CD4-positive, CD25-positive, alpha-beta regulatory T cell (primary cell): ENCODE measurements at places on chromosomes 2 and 18.

DNA sequence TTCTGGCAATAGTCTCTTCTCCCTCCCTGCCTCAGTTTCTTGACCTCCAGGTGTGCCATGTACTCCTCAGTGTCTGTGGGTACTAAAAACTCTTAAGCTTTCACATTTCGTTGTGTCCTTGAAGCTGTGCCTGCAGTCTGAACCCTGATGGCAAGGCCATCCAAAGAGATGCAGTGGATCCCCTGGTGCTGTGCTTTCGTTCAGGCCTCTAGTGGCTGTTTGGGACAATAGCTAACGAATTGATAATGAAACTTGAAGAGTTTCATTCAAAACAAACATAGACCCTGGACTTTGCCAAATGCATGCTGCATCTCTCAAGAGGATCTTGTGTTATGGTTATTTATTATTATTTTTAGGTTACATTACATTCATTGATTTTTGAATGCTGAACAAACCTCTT is 523.1 kb upstream of the FSIP2 start:
- DNase-seq = no peak

DNA sequence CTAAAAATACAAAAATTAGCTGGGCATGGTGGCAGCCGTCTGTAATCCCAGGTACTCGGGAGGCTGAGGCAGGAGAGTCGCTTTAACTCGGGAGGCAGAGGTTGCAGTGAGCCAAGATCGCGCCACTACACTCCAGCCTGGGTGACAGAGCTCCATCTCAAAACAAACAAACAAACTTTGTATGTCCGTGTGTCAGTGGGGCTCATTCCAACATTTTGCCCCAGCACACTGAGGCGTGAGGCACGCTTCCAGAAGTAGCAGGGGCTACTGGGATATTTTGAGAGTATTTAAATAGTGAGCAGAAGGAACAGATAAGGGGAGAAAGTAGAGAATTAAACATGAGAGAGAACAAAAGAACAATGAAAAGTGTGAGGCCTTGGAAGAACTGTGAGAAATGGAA is 83.3 kb upstream of the TANK start:
- DNase-seq = no peak

- DNase-seq = no peak
These were observed 317.4 kb downstream of the SLC4A3 start for GRCh38 chr2:219944866-219945265.

DNA sequence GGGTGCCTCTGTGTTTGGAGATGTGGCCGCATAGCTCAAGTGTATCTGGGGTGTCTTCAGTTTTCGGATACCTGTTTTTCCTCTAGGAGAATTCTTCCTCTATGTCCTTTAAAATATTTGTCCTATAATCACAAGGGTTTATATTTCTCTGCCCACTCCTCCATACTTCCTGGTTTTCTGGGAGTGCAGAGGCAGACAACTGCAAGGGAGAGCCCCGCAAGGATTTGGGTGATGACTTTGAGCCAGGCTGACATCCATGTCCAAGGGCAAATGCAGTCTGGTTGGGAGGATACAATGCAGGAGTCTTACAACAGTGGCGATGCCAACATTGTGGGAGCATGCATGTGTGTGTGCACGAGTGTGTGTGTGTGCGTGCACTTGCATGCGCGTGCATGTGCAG is 2.1 kb downstream of the IL1RL1 start:
- DNase-seq = no peak

GRCh38 chr2:59528525-59528924 is 1024.9 kb downstream of the BCL11A start:
- DNase-seq = no peak

DNA sequence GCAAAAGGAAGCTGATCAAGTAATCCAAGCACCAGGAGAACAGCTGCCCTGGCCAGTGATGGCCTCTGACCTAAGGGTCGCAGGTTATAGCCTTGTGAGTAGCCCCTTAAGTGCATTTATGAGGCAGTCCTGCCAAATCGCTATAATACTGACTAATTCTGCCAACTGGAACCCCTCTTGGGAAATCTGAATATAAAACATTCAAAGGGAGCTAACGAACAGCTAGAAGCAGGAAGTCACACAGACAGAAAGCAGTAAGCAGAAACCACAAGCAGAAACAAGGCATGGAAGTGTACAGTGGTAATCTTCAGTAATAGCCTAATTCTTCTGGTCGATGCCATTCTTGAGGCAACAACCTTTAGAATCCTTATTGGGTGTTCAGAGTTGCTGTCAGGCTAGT is 521.3 kb downstream of the METTL4 start:
- no peak for DNase-seq

GRCh38 chr2:119289642-119290041 is 66.0 kb downstream of the STEAP3 start:
- no peak for DNase-seq
